ENCODE measurements at places on chromosomes 5 and 9. TPM values are rescaled to one million over a fixed set of nuclear protein-coding genes. Genes with fewer than 3 reads are reported as not detected.

GRCh38 chr9:82149501-82149946, 161.0 kb downstream of the SPATA31D1 start:
- DNase-seq, result no peak

GRCh38 chr9:26950521-26950920, 3.5 kb upstream of the PLAA start:
- no peak for DNase-seq

GRCh38 chr5:103375863-103376591, 117.5 kb downstream of the MACIR start:
- DNase-seq, result no peak

The MARCOL gene
- total RNA-seq, result not detected

DNA sequence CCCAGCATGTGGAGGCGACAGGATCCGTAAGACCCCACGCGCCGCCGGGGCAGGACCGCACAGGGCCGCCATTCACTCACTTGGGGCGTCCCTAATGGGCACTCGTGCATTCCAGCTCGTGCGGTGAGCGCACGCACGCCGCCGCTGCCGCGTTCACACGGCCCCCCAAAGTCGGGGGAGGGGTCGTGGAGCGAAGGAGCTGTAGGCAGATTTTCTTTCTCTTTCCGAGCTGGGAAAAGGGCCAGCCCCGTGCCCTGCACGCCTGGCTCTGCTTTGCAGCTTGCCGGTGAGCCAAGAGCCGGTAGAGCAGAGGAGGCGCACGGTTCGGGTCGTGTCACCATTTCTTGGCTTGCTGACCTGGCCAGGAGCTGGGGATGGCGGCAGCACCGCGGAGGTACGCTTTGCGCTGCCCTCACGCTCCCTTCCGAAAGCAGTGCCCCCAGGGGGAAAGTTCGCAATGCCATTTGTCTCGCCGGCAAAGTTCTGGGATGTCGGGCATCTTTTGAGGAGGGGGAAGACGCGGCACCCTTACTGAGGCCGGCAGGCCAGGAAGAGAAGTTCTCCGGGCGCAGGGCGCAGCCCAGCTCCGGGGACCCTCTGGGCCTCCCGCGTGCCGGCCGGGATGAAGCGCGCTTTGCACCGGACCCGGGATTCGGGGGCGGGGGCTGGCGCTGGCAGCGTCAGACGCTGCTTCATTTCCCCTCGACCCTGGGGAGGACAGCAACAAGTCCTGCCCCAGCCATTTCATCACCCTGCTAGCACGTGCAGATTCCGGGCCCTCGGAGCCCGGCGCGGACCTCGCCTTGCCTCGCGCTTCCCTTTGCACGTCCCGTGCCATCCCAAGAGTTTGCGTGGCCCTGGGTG, 898 bp downstream of the STC2 start:
- DNase-seq, result no peak

DNA sequence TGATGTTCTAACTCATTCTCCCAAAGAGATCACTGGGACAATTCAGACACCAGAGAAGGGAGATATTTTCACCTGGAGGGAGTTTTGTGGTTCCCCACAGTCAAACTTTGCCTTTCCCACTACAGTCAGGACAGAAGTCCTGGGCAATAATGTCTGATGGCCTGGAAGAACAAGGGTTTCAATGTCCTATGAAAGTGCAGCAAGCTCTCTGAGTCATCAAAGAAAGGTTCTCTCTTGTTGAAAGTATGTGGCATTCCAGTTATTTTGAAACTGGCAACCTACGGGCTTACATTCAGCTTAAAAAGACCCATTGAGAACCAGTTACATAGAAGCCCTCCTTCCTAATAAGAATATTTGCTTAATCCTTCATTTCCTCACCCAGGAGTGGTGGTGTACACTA, 103.9 kb downstream of the INSYN2B start:
- DNase-seq, result no peak

- no peak for DNase-seq
Observed at GRCh38 chr5:147063943-147064342, 170.9 kb upstream of the STK32A start.

DNA sequence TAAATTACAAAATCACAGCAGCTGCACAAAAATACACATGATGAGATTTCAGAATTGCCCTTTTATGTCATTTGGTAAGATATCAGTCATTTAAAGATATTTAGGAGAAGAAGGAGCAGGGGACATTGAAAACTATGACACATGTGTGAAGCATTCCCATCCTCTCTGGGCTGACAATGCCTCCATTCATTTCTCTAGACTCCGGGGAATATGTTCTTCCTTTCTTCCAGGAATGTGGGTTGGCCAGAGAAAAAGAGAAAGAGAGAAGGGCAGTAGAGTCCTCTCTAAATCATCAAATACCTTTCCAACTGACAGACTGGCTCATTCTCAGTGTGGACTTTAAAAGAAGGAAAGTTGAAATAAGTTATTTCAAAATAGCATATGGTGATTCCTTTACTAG, 205.6 kb upstream of the ADAMTSL1 start:
- no peak for DNase-seq

- DNase-seq, result no peak
Observed at GRCh38 chr9:19619221-19619620, 169.6 kb downstream of the SLC24A2 start.

Measured in ureter (tissue), 1 donor.